ENCODE measurements at places on chromosomes 1 and 21.

GRCh38 chr1:47788761-47789160, 208.4 kb downstream of the TRABD2B start:
- DNase-seq: no peak

- DNase-seq: no peak
These were observed 28.5 kb upstream of the SPSB1 start for GRCh38 chr1:9263984-9264872.

GRCh38 chr1:15432324-15432723, 5.9 kb upstream of the CTRC start:
- no peak for DNase-seq

GRCh38 chr1:201582705-201583442, 43.9 kb downstream of the NAV1 start:
- DNase-seq: no peak

GRCh38 chr1:179817056-179817455, 60.5 kb downstream of the TOR1AIP2 start:
- no peak for DNase-seq

- DNase-seq: no peak
These were observed 309.9 kb downstream of the DUSP10 start for GRCh38 chr1:221431961-221432360.

DNA sequence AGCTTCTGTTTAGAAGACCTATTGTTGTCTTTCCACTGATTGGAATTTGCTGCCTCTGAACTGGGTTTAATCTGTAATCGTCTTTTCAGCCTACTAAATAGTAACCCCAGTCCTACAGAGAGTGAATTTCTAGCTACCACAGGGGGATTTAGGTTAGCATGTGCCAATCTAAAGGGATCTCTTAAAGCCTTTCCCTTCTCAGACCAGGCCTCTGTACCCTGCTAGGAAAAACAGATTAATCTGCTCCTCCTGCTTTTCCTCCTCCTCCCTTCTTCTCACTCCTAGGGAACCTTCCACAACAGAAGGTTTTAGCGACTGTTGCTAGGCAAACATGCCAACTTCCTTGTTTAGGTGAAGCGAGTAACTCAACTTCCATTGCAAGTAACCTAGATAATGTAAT, 1.3 kb upstream of the RC3H1 start:
- no peak for DNase-seq

DNA sequence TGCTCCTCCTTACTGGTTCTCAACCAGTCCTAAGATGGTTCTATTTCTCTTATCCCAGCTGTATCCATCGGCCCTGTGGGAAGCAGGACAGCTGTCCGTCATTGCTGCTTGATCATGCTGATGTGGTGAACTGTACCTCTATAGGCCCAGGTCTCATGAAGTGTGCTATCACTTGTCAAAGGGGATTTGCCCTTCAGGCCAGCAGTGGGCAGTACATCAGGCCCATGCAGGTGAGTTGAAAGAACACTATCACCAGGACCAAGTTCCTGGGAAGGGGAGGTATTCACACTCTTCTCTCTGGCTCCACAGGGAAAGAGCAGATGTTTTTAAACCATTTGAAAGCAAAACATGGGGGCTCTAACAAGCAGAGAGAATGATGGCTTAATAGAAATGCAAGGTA, 302.6 kb downstream of the PAPPA2 start:
- no peak for DNase-seq

GRCh38 chr1:227127891-227128290, 187.8 kb downstream of the COQ8A start:
- peak; percentile 24 for DNase-seq

DNA sequence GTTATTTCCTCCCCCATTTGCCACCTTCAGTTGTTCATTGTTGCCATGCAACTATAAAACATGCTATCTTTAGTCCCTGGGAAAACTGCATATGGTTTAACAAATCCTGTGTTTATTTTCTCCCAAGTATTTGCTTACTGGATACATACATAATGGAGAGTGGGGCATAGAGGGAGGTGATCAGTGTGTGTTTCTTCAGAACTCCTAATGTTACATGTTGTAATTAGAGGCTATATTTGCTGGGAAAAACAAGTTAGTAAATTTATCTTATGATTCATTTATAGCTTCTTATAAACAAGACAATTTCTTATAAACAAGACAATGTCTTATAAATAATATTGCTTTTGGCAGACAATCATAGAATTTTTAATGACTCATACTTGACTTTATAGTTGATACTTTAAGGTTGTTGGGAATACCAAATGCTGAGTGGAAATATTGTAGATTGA, 7.3 kb upstream of the GIPC2 start:
- no peak for DNase-seq

DNA sequence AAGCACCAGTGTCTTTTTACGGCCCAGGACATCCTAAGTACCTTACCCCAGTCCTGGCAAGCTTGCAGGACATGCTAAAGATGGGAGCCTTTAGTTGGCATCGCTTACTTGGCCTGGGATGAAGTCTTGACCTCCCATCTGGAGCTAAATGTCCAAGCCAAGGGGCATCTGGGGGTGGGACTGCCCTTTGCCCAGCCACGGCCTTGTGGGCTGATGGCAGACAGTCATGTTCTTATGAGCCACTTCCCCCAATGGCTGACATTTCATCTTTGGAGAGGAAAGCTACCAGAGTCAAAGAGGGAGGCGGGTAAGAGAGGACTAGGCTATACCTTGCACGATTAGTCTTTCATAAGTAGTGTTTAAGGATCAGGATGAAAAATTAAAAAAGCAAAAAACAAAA, 32.2 kb downstream of the OPTC start:
- DNase-seq: no peak

- no peak for DNase-seq
These were observed 1.2 kb downstream of the CAMSAP2 start for GRCh38 chr1:200739702-200740570.

DNA sequence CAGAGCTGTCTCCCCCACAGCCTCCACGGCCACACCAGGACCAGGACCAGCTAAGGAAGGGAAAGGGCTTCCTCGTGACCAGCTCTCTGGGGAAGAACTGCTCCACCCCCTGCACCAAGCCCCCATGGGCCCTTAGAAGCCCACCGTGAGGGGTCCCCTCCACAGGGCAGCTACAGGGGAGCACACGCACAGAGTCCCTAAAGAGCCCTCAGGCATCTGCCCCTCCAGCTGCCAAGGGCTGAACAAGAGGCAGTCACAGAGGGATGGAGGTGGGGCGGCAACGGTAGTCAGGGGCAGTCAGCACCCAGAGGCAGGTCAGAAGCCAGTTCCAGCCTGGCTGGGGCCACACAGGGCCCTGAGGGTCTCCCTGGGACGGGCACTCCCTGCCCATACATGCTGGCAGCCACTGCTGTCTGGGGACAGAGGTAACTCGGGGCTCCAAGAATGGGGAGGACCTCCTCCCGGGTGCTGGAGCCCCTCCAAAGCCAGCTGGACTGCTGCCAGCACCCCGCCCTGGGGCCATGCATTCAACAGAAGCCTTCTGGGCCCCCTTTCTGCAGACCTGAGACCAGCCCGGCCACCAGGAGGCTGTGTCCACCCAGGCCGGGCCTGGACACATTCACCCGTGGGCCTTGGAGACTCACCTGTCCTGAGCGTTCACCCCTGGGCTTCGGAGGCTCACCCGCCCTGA, 18.7 kb downstream of the SLC19A1 start:
- no peak for DNase-seq

Data from GM13976 (cell line).